Esophagus squamous epithelium (tissue), 5 donors: ENCODE measurements at places on chromosomes 3 and 15.

DNA sequence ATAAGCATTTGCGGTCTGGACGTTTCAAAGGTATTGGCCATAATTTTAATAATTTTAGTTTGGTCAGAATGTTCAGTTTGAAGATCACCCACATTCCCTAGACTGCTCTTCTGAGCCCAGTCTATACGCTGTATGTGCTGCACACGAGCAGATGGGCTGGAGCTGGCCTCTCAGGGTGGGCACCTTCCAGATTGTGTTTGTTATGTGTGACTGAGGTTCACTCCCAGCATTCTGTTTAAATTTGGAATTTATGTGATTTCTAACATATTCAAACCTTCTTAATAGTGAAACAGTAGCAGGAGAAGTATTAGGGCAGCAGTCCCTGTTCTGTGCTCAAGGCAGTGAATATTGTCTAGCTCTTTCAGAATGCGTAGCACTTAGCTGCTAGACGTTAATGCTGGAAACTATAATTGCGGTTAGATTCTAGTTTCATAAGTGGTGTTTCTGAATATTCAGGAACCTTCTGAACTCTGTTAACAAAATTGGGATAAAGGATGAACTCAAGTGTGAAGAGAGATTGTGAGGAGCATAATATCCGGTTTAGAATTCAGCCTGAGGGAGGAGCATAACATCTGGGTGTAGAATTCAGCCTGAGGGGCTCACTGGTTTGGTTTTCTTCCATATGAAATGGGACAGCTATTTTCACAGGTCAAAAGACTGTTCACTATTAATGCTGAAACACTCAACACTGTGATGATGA lies 68.6 kb upstream of the RPL35A start:
- DNase-seq, result no peak

- no peak for DNase-seq
Measured at GRCh38 chr3:123656691-123657090, 71.8 kb upstream of the HACD2 start.

DNA sequence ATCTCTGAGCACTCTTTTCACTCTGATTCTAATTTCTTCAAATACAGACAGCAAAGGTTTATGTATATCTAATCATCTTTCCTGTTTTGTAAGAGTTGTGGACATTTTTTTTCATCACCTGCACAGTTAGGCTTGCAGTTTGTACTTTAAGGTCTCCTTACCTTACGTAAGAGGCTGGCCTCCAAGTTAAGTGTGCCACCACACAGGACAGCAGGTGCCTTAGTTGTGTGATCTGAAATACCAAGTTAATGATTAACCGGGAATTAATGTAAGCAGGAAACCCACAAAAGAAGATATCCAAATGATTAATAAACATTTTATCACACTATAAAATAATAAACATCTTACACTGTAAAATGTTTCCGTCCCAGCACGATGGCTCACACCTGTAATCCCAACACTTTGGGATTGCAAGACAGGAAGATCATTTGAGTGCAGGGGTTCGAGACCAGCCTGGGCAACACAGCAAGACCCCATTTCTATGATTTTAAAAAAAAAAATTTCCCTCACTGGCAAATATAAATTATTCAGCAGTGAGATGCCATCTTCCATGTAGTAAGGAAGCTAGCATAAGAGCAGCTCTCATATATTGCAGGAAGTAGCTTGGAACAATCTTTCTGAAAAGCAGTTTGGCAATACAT lies 87.7 kb upstream of the LIMD1 start:
- DNase-seq, result no peak

- no peak for DNase-seq
Measured at GRCh38 chr3:120029749-120030148, 64.5 kb downstream of the GSK3B start.

GRCh38 chr3:126450744-126451143 lies 24.9 kb downstream of the ZXDC start:
- no peak for DNase-seq

- no peak for DNase-seq
Measured at GRCh38 chr15:27592036-27592760, 506.9 kb downstream of the OCA2 start.
